ENCODE measurements at places on chromosomes 16 and 17. TPM values are rescaled to one million over a fixed set of nuclear protein-coding genes. Genes with fewer than 3 reads are reported as not detected.

Gene KCTD19
- under 0.01 TPM for total RNA-seq

Gene SRCIN1
- total RNA-seq: not detected

Gene MAP2K3
- 23.8 TPM for total RNA-seq

Gene OTOP3
- total RNA-seq: not detected

Gene ERN2
- total RNA-seq: 0.83 TPM

Gene OR1A1
- not detected for total RNA-seq

Gene USP43
- under 0.01 TPM for total RNA-seq

Gene KRTAP2-3
- total RNA-seq: not detected

Gene PRM3
- total RNA-seq: not detected

Gene MMP28
- total RNA-seq: 2.8 TPM

Gene CDH5
- total RNA-seq: under 0.01 TPM

Gene SMIM36
- not detected for total RNA-seq

Gene MMP15
- 2.1 TPM for total RNA-seq

Gene SEPTIN1
- 0.26 TPM for total RNA-seq

Gene C17orf113
- total RNA-seq: 0.26 TPM

Gene TMC8
- total RNA-seq: not detected

Gene LDHD
- 4.5 TPM for total RNA-seq

Gene TAT
- total RNA-seq: not detected

Gene CUEDC1
- 11.9 TPM for total RNA-seq

Gene GPR139
- not detected for total RNA-seq

Gene ESRP2
- 0.17 TPM for total RNA-seq

Gene TMEM235
- not detected for total RNA-seq

Gene TOP2A
- 4.9 TPM for total RNA-seq

Gene SLC22A31
- total RNA-seq: 0.17 TPM

Gene G6PC1
- not detected for total RNA-seq

Gene PIGS
- total RNA-seq: 53.7 TPM

Gene STX1B
- total RNA-seq: 2.1 TPM

Gene DRC3
- 0.33 TPM for total RNA-seq

Gene C17orf78
- not detected for total RNA-seq

Gene PNMT
- not detected for total RNA-seq

Gene TK2
- total RNA-seq: 57.5 TPM

Gene ORMDL3
- 51.9 TPM for total RNA-seq

Gene OMG
- total RNA-seq: 26.8 TPM

Gene NEURL4
- total RNA-seq: 18.2 TPM

Gene TK1
- total RNA-seq: 69.2 TPM

Gene MPO
- not detected for total RNA-seq

Gene GNGT2
- total RNA-seq: not detected

Gene NEUROD2
- total RNA-seq: not detected

Gene PRR29
- total RNA-seq: 0.26 TPM

Gene NLRC3
- total RNA-seq: 0.17 TPM

Gene OGFOD1
- 55.0 TPM for total RNA-seq

Gene ABCA3
- total RNA-seq: 1.5 TPM

Gene SPATA33
- 2.0 TPM for total RNA-seq

Gene SLC12A3
- not detected for total RNA-seq

Gene SLC35G6
- total RNA-seq: not detected

Gene ZNF785
- total RNA-seq: 8.7 TPM

Gene CXCL16
- 0.83 TPM for total RNA-seq

Gene P3H4
- total RNA-seq: 36.8 TPM

Gene PRRT2
- 2.1 TPM for total RNA-seq

Gene CA5A
- not detected for total RNA-seq

Gene IL17C
- not detected for total RNA-seq

Gene CCL18
- total RNA-seq: not detected

Gene KLHL10
- 0.33 TPM for total RNA-seq

Gene ASGR2
- total RNA-seq: not detected

Measured in fibroblast of lung (primary cell).